ENCODE measurements at places on chromosomes 12 and 14. TPM values are rescaled to one million over a fixed set of nuclear protein-coding genes. Genes with fewer than 3 reads are reported as not detected.

Gene IGFBP6
- total RNA-seq: 240 TPM

Gene ARHGEF25
- 5.7 TPM for total RNA-seq

Gene COX8C
- total RNA-seq: not detected

Gene PRPH
- 2.1 TPM for total RNA-seq

Gene PMCH
- not detected for total RNA-seq

Gene SBNO1
- total RNA-seq: 24.6 TPM

Gene B3GNT4
- 0.55 TPM for total RNA-seq

Gene ACSS3
- total RNA-seq: not detected

Gene MANSC4
- total RNA-seq: not detected

Gene GPR68
- total RNA-seq: not detected

Gene SLC10A1
- not detected for total RNA-seq

Gene HOXC10
- 2.1 TPM for total RNA-seq

Gene CABP1
- 0.21 TPM for total RNA-seq

Gene KRT4
- total RNA-seq: 3.9 TPM

Gene GPR84
- not detected for total RNA-seq

Gene HOXC9
- total RNA-seq: 15.9 TPM

Gene ADIPOR2
- total RNA-seq: 51.8 TPM

Gene RGS6
- not detected for total RNA-seq

Gene LIN52
- 4.5 TPM for total RNA-seq

Gene SERPINA5
- 0.20 TPM for total RNA-seq

Gene TAS2R9
- not detected for total RNA-seq

Gene NR4A1
- total RNA-seq: 35.0 TPM

Gene PLEKHD1
- total RNA-seq: not detected

Gene FGFR1OP2
- total RNA-seq: 30.1 TPM

Gene ZNF891
- total RNA-seq: 0.46 TPM
